ENCODE measurements at places on chromosomes 7 and 10. TPM values are rescaled to one million over a fixed set of nuclear protein-coding genes. Genes with fewer than 3 reads are reported as not detected.

LIPN gene
- total RNA-seq: not detected

SPOCK2 gene
- total RNA-seq: 420 TPM

LHFPL3 gene
- not detected for total RNA-seq

FERD3L gene
- total RNA-seq: not detected

NAPEPLD gene
- total RNA-seq: 11.5 TPM

SCART1 gene
- 15.4 TPM for total RNA-seq

NRP1 gene
- total RNA-seq: 2.0 TPM

CALHM1 gene
- 0.73 TPM for total RNA-seq

VIPR2 gene
- 0.23 TPM for total RNA-seq

STAM gene
- total RNA-seq: 39.9 TPM

Data from activated CD4-positive, alpha-beta memory T cell treated with anti-CD3 and anti-CD28 coated beads, Interleukin-2, amount 10 ng/mL, durations not matched to agents 7 days and 5 days (primary cell).